CD4-positive, alpha-beta T cell (primary cell): ENCODE measurements at places on chromosomes 5 and 9.

- DNase-seq: no peak
These were observed 634.8 kb upstream of the FAM174A start for GRCh38 chr5:99900302-99900852.

DNA sequence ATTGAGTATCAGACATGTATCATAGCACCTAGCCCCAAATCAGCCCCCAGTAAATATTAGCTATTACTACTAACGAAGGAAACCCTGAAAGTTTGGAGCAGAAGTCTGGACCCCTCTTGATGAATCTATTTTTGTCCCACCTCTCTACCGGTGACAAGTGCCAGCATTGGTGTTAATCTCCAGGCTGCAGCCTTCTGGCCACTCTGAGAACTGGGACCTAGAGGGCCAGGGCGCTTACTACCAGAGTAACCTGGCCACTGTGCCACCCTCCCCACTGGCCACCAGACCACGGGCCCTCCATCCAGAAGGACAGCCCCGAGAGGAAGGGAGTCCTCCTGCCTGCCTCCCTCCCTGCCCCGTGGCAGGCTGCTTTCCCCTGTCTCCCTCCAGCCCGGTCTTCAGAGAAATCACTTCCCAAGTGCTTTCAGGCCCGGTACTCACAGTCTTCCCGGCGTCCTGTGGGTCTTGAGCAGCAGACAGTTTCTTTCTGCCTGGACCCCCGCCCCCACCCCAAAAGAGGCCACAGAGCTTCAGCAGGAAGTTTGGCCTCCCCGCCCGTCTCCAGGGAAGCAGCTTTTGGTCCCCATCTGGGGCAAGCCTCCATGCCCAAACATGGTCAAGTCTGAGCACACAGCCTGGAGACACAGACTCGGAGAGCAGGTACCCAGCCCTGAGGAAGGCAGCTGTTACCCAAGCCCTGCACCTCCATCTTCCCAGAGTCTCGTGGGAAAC, at the start of gene KCNMB1:
KCNMB1 (minus strand) TSS at position 550 of the 732 bp plus-strand sequence. CDS start 3,920 bp downstream, outside the sequence.
- DNase-seq: no peak

- DNase-seq: no peak
These were observed 9.5 kb downstream of the ASS1 start for GRCh38 chr9:130454096-130454811.

DNA sequence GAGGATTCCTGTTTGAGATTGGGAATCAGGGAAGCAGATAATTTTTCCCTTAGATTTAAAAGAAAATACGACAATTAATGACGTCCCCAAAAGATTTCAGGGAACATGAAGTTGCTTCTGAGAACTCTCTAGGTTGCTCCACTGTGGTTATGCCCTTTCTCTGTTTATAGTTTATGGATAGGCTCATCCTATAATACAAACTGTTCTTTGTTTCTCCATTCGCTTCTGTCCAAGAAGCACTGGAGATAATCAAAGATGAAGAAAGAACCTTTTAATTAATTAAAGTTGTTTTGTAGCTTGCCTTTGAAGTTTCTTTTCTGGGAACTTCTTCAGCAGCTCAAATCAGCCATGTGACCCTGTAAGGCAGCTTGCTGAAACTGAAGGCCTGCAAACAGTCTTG, 87.5 kb downstream of the CHSY3 start:
- no peak for DNase-seq

- DNase-seq: no peak
These were observed 31.6 kb downstream of the S1PR3 start for GRCh38 chr9:89022902-89023301.

- no peak for DNase-seq
These were observed 170.5 kb downstream of the NR3C1 start for GRCh38 chr5:143233031-143233430.

- no peak for DNase-seq
These were observed 592.6 kb upstream of the CDH6 start for GRCh38 chr5:30600892-30601291.

GRCh38 chr9:98974554-98974953, 30.8 kb downstream of the COL15A1 start:
- DNase-seq: no peak

GRCh38 chr9:99399474-99399873, 177.4 kb downstream of the SEC61B start:
- DNase-seq: no peak

DNA sequence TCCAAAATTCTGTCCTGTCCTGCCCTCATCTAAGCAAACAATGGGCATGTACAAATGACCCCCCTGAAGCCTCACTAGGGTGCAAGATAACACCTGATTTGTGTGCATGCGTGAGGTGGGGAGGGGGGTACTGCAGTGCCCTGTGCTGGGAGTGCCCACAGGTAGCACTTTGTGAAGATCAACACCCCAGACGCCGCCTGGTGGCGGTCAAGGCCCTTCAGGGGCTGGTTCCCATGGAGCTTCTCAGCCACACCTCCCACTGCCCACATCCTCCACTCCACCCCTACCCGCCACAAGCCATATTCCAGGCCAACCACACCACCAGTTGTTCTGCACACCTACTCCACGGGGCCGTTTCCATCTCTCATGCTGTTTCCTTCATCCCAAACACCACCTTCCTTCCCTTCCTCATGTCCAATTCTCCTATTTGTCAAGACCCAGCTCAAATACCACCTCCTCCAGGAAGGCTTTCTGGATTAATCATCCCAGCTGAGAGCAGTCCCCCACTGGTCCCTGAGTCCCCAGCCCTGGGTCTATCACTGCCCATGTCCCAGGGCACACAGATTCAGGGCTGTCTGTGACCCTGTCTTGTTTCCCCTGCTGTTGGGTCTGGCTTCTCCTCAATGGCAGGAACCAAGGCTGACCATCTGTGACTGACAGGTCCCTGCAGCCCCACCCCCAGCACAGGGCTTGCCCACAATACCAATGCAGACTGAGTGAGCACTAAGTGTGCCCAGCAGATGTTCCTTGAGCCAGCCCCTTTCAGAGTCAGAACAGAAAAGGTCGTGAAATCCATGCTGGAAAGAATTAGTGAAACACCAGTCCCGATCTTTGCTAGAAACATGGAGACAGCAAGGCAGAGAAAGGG, 178.4 kb downstream of the PAX5 start:
- peak; percentile 9 for DNase-seq

DNA sequence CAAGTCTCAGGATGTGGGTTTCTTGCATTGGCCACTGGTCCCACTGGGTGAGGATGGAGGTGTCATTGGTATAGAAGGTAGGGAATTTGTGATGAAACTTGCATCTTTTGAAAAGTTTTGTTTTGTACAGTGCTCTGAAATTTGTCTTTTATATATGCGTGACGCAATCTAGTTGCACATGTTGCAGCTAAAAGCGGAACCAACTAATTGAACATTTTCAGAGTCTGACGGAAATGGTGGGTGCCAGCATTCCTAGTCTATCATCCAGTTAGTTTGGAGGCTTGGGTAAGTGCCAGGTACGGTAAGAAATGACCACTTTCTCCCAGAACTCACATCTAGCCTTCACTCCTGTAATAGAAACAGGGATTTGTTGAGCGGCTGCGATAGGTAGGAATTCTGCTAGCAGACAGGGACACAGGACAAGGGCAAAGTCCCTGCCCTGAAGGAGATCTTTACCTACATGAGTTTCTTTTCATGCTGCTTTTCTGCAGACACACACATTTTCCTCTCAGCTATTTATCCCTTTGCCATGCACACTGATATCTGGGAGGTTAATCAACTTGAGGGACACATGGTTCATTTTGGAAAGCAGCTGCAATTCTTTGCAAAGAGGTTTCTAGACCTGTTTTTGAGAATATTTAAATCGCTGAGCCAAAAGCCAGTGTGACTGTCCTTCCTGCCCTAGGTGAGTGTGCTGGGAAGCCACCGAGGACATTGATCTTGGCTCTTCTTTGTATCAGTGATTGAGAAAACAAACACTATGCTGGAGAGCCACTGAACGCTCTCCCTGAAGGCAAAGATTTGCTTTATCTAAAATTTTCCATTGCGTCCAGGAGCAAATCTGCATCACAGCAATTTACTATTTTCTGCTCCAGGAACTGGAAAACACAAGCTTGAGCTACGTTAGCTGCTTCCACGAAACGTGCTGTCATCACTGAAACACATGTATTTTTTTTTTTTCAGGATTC, 89.7 kb downstream of the DAP start:
- DNase-seq: no peak

GRCh38 chr5:74622122-74622521, 18.4 kb downstream of the ENC1 start:
- DNase-seq: no peak

DNA sequence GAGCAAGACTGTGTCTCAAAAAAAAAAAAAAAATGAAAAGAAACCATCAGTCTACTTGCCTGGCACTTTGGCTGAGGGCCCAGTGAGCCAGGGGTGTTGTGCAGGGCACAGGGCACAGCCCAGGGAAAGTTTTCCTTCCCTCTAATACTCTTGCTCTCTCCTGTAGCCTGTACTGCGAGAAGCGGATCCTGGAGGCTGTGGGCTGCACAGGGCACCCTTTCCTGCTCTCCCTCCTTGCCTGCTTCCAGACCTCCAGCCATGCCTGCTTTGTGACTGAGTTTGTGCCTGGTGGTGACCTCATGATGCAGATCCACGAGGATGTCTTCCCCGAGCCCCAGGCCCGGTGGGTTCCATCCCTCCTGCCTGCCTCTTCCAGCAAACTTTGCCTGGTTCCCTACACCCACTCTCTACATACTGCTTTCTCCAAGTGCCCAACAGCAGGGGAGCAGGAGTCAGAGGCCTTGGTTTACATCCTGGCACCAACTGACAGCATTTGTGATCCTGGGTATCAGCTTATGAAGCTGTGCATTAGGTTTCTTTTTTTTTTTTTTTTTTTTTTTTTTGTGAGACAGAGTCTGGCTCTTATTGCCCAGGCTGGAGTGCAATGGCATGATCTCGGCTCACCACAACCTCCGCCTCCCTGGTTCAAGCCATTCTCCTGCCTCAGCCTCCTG, 7.2 kb downstream of the ZDHHC12 start:
- DNase-seq: no peak

- DNase-seq: no peak
These were observed 145.9 kb downstream of the DROSHA start for GRCh38 chr5:31385774-31386537.

- DNase-seq: no peak
These were observed 6.3 kb downstream of the FGF18 start for GRCh38 chr5:171425596-171426244.

DNA sequence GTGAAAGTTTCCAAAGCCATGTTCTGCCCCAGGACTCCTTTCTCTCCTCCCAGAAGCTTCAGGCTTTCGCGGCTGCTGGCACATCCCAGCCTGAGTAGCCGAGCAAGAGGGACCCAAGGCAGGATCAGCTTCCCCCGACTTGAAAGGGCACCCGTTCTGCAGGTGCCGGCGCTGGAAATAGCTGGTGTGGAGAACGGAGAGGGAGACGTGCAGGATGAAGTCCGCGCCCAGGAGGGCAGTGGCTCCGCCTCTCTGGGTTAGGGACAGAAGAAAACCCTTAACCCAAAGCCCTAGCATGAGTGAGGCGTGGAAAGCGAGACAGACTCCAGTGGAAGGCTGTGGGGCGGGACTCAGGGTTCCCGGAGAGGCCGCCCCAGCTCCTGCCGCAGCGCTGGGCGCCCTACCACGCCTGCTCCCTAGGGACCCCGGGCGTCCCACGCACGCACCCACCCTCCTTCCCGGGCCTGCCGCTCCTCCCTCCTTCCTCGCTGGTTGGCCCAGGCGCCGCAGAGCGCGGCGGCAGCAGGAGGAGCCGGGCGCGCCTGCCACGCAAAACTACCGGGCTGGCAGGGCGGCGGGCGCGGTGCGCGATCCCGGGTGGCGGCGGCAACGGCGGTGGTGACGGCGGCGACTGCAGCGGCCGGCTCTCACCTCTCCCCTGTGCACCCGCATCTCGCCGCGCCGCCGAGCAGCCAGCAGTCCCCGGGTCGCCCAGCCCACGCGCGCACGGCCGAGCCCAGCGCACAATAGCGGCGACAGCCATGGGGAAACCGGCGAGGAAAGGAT, at the start of gene SLC1A1:
SLC1A1 (plus strand) TSS at position 550 of the 786 bp plus-strand sequence; CDS start at position 762, 212 bp downstream.
- peak; percentile 49 for DNase-seq

DNA sequence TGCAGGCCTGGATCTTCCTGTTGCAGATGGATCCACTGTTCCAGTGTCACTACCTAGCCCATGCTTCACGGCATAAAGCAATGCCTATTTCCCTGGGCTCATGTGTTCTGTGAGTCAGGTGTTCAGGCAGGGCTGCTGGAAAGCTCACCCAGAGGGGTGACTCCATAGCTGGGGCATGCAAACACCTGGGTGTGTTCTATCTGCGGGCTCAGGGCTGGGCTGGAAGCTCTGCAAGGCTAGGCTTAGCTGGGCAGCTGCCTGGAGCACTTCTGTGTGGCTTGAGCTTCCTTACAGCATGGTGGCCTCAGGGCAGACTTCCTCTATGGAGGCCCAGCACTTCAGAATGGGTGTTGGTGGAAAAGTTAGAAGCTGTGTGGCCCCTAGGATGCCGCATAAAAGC, 139.9 kb downstream of the GADD45G start:
- no peak for DNase-seq

DNA sequence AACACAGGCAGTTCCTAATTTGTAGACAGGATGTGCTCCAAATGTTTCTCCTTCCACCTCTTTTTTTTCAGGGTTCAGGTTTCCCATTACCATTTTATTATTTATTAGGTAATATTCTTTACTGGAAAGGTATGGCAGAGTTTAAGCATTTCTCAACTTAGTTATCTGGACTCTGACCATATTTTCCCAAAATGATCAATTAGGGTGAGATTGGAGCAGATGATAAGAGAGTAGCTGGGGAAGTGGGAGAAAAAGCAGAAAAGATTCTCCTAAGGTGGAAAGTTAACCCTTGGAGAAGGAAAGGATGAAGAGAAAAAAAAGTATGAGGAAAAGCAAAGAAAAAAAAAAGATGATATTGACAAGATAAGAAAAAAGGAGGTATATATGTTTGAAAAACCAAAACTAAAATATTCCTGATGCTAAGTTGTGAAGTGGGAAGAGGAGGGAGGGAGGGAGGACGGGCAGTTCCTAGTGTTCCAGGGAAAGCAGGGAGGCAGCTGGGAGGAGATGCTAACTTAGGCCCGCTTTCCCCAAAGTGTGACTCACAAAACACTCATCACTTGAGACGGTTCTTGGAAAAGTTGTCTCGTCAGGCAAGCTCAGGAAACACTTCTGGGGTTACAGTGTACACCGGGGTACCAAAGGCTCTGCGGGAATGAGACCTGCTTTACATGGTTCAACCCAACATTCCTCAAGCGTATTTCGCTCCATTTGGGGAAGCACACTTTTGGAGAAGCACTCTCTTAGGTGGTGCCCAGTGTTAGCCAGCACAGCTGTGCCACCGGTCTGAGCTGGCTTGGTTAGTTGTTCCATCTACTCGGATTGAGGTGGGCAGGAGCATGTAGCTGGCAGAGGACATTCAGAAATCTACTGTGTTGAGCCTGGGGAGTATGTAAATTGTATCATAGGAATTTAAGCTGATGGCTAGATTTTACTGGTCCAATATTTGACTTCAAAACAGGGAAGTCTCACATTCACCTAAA, 35.1 kb downstream of the B4GALT1 start:
- DNase-seq: no peak

GRCh38 chr9:127405344-127406125, 8.6 kb downstream of the SLC2A8 start:
- DNase-seq: no peak

- no peak for DNase-seq
These were observed 401.9 kb downstream of the ZSWIM6 start for GRCh38 chr5:61734001-61734400.

GRCh38 chr5:128534726-128535125, 3.3 kb downstream of the FBN2 start:
- no peak for DNase-seq

GRCh38 chr5:172412724-172413286, 41.5 kb downstream of the SH3PXD2B start:
- DNase-seq: peak; percentile 65

GRCh38 chr9:70472268-70473249, 58.1 kb upstream of the KLF9 start:
- no peak for DNase-seq
